ENCODE measurements at places on chromosomes 7 and 10.
A peak's percentile ranks its signal among the peaks of the same experiment; 100 is the strongest.

- peak; percentile 62 for DNase-seq
Observed at GRCh38 chr10:44673245-44673983, 237.7 kb upstream of the TMEM72 start.

- peak; percentile 54 for DNase-seq
Observed at GRCh38 chr7:98753989-98754479, 115.8 kb downstream of the TMEM130 start.

GRCh38 chr10:126147866-126148587 is 240.2 kb downstream of the ADAM12 start:
- DNase-seq: peak; percentile 5

- DNase-seq: peak; percentile 54
Observed at GRCh38 chr7:148882841-148883265, 1.2 kb downstream of the EZH2 start.

GRCh38 chr10:34719746-34720145 is 95.3 kb downstream of the PARD3 start:
- no peak for DNase-seq

- DNase-seq: peak; percentile 90
Observed at GRCh38 chr10:110354322-110354766, 49.6 kb upstream of the SMNDC1 start.

- DNase-seq: peak; percentile 74
Observed at GRCh38 chr7:114653364-114654088, 238.9 kb downstream of the FOXP2 start.
